ENCODE measurements at places on chromosomes 2 and 18.

DNA sequence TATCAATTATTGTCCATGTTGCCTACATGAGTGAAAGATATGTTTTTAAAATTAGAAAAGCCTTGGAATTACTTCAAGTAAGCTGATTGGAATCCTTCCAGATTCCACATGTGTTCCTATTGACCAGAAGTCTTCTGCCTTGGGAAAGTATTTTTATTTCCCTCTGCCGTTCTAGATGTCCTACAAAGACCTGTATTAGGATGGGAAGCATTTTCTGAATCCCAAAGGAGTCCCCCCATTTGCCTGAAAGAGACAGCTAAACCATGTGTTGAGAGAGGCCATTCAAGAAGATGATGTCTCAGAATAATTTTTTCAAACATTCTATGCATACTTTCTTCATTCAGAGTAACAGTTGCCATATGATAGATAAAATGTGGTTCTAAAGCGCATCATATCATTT is 19.0 kb upstream of the MYO1B start:
- DNase-seq = no peak

- DNase-seq = no peak
These were observed 33.9 kb upstream of the GALNT3 start for GRCh38 chr2:165827921-165828276.

GRCh38 chr18:7645756-7646155 is 78.6 kb downstream of the PTPRM start:
- DNase-seq = no peak

GRCh38 chr2:198106621-198107385 is 302.4 kb downstream of the PLCL1 start:
- no peak for DNase-seq

GRCh38 chr2:120758181-120759144 is 22.8 kb downstream of the GLI2 start:
- no peak for DNase-seq

- DNase-seq = no peak
These were observed 140.5 kb downstream of the SRBD1 start for GRCh38 chr2:45470531-45470930.

DNA sequence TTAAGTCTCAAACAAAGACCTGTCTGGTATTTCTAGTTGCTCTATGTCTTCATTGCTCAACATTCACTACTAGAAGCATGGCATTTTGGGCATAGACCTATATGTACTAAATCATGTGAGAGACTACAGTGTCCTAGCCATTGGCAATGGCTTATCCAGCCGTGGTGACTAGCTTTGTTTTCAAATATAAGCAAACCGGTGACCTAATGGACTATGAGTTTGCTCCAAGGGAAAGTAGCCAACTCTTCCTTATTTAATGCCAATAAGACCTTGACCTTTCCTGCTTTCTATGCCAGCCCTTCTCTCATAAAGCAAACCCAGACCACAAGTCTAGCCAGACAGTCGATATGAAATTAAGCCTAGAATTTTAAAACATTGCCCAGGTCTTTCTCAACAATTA is 113.7 kb upstream of the CREB1 start:
- DNase-seq = no peak

DNA sequence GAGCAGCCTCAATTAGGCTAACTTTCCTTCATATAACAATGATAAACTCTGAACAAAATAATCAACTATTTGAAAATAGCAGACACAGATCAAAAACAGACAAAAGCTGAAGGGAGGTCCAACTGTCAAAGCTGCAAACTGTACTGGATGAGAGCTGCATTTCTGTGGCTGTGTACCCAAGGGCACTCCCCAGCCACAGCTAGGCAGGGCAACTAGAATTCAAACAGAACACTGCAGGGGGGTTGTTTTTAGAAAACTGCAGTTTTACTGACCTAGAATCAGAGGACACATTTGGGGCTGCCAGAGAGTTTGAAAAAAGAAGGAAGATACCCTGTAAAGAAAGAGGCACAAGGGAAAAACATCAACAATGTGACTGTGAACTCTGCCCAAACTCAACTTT is 56.8 kb downstream of the SMAD2 start:
- no peak for DNase-seq

DNA sequence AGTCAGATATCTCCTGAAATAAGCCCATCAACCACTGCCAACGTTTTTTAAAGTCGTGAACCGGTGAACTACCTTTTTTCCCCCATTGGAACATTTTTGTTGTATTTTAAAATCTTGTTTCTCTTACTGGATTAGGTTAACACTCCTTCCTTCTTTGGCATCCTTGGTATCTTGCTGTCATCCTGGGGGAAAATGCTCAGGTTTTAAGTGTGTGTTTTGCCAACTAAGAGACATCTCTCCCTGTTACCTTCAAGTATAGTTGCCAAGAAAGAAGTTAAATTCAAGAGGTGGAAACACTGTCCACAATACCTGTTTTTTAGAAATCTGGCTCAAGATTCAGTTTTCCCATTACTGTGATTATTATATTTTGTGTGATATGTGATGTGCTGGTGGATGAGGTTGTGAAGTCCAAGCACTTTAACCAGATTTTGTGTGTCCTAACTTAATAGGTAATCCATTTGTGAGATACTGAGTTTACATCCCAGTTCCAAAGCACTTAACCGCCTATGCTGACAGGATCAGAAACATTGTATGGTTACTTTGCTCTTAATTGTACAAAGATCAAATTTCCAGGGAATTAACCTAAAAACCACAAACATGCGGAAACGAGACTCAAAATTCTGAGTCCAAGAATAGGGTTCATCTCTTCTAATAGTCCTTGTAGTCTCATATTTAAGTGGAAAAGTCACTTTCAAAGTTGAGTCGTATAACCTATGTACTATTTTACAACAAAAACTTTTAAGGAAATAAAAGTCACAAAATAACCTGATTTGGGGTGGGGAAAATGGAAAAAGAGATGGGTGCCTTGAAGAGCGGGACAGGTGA is 1.3 kb upstream of the SP3 start:
- no peak for DNase-seq

DNA sequence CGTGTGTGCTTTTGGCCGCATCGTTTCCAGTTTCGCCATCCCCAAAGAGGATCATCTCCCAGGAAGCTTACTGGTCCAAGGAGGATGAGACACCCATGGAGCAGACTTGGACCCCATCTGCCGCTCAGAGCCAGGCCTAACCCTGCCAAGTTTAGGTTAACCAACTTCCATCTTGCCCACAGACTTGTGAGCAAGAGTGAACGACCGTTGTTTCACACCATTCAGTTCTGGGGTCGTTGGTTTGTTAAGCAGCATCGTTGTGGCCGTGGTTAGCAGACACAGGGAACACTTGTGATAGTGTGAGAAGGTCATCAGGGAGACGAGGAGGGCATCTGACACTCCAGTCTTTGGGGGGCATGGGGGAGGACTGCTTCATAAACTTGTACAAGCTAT is 15.1 kb downstream of the IL1R2 start:
- no peak for DNase-seq

DNA sequence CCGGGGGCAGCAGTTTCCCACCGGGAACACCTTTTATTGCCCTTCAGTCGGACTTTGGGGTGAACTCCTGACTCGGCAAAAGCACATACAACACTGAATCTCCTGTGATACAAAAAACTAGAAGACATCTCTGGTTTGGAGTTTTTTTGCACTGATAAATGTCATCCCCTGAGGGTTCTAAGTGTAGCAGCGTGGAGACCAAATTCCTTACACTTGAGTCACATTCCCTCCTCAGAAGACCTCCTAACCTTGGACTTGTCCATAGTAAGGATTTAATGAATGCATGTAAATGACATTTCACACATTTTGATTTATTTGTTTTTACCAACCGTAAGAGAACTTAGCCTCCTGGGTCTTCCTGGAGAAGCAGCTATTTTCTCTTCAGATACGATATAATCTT is 54.0 kb upstream of the GPR45 start:
- no peak for DNase-seq

- DNase-seq = no peak
These were observed 38.3 kb downstream of the NXPH2 start for GRCh38 chr2:138741851-138742250.

DNA sequence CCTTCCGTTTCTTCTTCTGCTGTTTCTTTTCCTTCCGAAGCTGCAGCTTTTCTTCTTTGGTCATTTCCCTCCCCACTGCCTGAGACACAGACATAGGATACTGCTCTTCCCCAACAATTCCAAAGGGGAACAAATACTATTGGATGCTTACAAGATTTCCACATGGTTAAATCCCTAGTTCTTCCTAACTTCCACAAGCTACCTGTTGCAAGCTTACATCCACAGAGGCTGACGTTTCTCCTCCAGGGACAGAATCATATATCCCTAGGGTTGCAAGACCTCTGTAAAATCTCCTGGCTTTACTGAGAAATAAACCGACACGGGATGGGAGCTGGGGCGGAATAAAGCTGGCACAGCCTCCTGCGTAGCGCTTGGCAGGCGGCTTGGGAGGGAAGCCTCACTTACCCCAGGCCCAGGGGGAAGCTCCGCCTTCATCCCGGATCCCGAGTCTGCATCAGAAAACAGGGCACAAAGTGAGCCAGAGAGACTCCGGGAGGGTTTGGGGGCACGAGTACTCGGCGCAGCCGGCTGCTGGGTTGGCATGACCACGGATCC is 590 bp downstream of the EIF2B4 start:
- no peak for DNase-seq

GRCh38 chr18:75053028-75053629 is 155.8 kb downstream of the PTGR3 start:
- no peak for DNase-seq

- no peak for DNase-seq
These were observed 54.0 kb downstream of the GATA6 start for GRCh38 chr18:22223254-22223964.

GRCh38 chr2:2229626-2230432 is 101.2 kb downstream of the MYT1L start:
- DNase-seq = no peak

GRCh38 chr18:58769321-58769720 is 95.4 kb upstream of the ZNF532 start:
- DNase-seq = no peak

- DNase-seq = no peak
These were observed 133.2 kb downstream of the NCK2 start for GRCh38 chr2:105877945-105878344.

DNA sequence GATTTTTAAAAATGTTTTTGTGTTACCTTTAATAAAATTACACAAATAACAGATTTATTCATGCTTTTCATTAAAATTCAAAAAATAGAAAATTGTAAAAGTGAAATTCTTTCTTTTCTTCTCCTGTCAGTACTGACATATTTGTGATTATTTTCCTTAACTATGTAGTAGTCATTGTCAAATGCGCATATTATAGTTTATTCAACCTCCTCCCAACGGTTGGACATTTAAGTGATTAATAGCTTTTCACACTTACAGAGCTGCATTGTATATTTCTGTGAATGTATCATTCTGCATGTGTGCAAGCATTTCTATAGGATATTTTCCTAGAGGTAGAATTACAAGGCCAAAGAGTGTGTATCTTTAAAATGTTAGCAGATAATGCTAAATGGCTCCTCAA is 259.2 kb downstream of the SH3BP4 start:
- DNase-seq = no peak

- no peak for DNase-seq
These were observed 108.6 kb downstream of the QPCT start for GRCh38 chr2:37453027-37453426.

GRCh38 chr2:196739031-196739430 is 60.5 kb downstream of the GTF3C3 start:
- DNase-seq = no peak

DNA sequence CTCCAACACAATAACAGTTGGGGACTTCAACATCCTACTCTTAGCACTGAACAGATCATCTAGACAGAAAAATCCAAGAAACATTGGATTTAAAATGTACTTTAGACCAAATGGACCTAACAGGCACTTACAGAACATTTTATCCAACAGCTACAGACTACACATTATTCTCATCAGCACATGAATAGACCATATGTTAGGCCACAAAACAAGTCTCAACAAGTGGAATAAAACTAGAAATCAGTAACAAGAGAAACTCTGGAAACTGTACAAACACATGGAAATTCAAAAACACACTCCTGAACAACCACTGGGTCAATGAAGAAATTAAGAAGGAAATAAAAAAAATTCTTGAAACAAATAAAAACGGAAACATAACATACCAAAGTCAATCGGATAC is 117.5 kb downstream of the ACVR1 start:
- no peak for DNase-seq

GRCh38 chr2:70979180-70979488 is 704 bp downstream of the ANKRD53 start:
- DNase-seq = no peak

DNA sequence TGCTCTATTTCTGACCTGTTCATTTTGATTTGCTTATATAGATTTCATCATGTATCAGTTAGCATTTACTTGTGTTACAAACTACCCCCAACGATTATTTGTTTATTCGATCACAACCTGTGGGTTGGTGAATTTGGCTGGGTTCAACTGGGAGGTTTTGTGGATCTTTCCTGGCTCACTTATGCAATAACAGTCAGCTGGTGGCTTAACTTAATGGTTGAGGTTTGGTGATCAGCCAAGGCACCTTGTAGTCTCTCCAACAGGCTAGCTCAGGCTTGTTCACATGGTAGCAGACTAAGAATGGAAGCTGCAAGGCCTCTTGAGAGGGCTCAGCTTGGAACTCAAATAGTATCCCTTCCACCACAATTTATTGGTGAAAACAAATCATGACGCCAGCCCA is 5.4 kb upstream of the PUM2 start:
- DNase-seq = no peak

DNA sequence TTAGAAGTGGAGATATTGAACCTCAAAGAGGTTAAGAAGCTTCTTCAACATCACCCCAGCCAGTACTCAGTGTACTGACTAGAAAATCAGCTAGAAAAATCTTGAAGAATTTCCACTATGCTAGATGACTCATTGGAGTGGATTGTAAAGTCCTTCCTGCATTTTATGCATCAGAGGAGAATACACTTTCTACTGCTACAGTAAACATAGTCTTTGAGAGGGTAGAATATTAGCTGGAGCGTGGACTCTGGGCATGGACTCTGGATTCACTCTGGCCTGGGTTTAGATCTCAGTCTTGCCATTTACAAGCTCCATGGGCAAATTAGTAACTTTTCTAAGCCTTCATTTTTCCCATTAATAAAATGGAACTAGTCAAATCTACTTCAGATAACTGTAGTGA is 215.9 kb downstream of the IRS1 start:
- DNase-seq = no peak

- DNase-seq = no peak
These were observed 51.7 kb downstream of the PELI1 start for GRCh38 chr2:64092502-64092901.

- DNase-seq = no peak
These were observed 35.6 kb downstream of the RAD51AP2 start for GRCh38 chr2:17482651-17483050.

- DNase-seq = no peak
These were observed 579 bp upstream of the EMX1 start for GRCh38 chr2:72916743-72917137.
